ENCODE measurements at places on chromosomes 2 and 18.
A peak's percentile ranks its signal among the peaks of the same experiment; 100 is the strongest.

- DNase-seq, result no peak
These were observed 66.7 kb upstream of the HS6ST1 start for GRCh38 chr2:128385365-128385764.

- DNase-seq, result no peak
These were observed 145.7 kb upstream of the KLF7 start for GRCh38 chr2:207311316-207312005.

GRCh38 chr18:63147973-63148372, 171.6 kb downstream of the BCL2 start:
- DNase-seq, result no peak

DNA sequence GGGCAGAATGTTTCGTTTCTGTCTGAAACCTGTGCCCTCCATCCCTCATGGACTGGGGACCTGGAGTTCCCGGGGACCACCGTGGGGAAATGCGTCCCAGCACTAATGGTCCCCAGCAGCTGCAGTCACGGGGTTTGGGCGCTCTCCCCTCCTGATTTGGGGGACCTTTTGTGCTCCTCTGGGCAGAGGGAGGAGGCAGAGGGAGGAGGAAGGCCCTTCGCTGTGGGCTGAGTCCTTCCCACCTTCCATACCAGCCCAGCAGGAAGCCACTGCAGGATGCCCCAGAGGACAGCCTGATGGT, 3.2 kb downstream of the GPR35 start:
- no peak for DNase-seq

DNA sequence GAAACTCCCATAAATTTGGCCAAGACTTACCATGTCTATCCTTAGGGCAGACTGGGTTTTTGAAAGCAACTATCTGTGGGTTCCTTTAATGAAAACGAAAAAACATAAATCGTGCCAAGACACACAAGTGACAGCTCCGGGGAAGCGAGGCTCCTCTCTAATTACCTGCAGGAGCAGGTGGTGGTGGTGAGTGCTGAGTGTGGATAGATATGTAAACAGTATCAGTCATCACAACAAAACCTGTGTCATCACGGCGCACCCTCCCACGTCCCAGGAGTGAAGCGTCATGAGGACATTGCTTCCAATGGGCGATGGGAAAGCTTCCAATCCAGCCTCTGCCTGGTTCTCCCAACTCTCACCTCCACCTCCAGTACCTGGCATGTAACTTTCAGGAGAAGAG, 31.3 kb downstream of the ACKR3 start:
- no peak for DNase-seq

- no peak for DNase-seq
These were observed 78.1 kb upstream of the KIF5C start for GRCh38 chr2:148796735-148797512.

DNA sequence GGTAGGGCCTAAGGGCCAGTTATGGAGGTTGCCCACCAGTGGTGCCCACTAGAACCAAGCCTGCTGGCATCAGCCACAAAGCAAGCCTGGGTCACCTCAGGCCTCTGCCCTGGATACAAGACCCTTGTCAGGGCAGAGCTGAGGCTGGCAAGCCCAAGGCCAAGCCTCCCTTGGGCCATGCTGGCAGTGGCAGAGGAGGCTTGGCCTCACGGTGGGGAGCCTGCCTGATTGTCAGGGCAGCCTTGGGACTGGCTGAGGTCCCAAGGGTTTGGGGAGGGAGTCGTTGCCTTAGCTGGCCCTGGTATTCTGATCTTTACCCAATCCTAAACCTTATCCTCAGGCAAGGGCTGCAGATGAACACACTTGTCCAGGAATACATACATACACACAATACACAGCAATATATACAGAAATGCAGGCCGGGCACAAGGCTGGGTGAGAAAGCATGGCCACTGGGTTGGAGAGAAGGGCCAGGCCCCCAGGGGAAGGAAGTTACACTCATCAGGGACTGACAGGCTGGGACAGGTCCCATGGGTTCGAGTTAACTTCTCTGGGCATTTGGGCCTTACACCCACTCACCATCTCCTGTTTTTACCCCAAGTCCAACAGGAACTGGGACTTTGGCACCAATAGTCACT, 21.0 kb downstream of the CCT7 start:
- DNase-seq, result no peak

DNA sequence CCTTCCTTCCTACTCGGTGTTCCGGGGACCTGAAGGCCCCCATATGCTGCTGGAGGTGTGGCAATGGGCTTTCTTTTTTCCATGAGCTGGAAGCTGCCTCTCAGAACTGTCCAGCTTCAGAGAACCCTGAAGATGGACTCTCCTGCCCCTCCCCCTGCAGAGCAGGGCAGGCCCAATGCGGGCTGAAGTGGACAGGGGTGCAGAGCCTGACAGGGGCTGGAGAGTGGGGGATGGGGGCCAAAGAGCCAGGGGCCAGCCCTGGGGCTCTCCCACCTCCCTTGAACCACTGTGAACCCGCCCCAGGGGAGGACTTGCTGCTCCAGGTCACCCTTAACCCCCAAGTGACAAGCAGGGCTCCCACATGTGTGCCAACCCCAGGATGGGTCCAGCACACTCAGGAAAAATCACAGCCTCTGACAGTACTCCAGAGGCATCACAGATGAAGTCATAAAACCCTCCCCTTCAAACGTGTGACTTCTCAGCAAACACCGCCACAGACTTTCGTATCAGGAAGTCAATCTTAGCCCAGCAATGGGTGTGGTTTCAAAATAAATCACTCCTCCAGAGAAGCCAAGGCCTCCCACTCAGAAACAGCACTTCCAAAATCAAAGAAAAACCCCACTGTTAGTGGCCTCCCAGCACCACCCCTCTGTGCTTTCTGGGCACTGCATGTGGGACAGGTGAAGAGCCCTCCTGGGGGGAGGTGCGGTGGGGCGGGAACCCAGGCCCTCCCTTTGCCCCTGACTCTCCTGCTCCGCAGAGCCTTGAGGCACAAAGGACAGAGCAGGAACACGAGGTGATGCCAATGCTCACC, 135.8 kb downstream of the HDAC4 start:
- DNase-seq, result peak; percentile 53

DNA sequence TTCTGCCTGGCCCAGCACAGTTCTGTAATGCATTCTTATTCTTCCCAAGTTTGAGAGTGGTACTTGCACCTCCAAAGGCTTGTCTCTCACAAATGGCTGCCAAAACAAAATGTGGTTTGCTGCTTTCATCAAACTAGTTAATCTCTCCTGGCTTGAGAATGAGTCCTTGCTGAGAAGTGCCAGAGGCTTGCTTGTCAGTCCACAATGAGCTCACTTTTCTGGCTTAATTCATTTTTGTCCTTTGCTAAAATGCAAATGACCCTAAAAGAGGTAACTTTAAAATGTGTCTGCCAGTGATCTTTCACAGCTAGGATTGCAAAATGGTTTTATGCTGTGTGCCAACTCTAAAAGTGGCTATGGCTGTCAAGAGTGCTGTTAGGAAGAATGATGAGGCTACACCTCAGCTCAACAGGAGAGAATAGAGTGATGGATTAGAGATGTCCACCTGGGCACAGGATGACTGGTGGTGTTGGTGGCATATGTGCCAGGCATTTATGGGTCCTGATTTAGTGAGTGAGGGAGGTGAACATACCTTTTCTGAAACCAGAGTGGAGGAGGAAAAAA, 291.2 kb upstream of the HNMT start:
- no peak for DNase-seq

- DNase-seq, result no peak
These were observed 17.6 kb upstream of the DAW1 start for GRCh38 chr2:227853765-227854271.

GRCh38 chr18:24021505-24021904, 7.0 kb downstream of the TTC39C start:
- DNase-seq, result no peak

GRCh38 chr18:3655254-3656050, 205.5 kb downstream of the TGIF1 start:
- no peak for DNase-seq

DNA sequence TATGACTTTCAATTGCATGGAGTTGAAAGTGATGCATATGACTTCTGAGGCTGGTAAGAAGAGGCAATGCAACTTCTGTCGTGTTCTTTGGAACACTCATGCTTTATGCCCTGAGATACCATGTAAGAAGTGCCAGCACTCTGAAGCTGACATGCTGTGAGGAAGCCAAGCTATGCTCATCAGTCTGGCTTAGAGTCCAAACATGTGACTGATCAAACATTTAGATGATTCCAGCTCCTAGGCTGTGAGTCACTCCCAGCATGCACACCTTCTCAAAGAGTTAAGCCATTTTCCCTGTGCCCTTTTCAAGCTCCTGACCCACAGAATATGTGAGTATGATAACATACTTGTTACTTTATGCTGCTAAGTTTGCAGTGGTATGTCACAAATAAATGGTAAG, 15.8 kb upstream of the VRK2 start:
- no peak for DNase-seq

DNA sequence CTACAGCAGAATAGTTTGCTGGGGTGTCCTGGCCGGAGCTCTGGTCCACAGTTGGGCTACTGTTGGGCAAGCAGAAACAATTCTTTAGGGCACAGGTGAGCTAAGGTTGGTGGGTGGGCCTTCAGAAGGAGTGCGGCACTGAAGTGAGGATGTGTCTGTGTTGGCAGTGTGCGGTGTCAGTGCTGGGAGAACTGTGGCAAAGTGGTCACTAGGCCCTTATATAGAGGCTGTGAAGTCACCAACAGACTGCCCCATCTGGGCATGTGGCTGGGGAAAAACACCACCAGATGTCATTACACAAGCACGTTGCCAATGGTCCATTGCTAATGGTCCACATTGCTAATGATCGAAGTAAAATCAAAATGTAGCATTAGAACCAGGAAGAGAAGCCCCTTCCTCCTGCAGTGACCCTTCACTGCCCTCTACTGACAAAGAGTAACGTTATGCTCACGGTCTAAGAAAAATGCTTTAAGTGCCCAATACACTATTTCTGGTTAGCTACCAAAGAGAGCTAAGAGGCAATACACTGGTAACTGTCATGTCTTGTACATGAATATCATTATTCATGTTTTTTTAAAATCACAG, 21.3 kb downstream of the SCN1A start:
- no peak for DNase-seq

- no peak for DNase-seq
These were observed 81.0 kb downstream of the TAF4B start for GRCh38 chr18:26307161-26307773.
